ENCODE measurements at places on chromosomes 6 and 20.

DNA sequence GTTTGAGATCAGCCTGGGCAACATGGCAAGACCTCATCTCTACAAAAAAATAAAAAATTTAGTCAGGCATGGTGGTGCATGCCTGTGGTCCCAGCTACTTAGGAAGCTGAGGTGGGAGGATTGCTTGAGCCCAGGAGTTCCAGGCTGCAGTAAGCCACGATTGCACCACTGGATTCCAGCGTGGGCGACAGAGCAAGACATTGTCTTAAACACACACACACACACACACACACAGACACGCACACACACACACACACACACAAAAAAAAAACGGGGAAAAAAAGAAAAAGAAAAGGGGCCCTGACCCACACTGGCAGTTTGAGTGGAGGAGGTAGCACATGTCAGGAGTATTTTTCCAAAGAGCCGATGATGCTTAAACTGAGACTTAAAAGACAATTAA is 122.2 kb downstream of the AFG1L start:
- no peak for DNase-seq

DNA sequence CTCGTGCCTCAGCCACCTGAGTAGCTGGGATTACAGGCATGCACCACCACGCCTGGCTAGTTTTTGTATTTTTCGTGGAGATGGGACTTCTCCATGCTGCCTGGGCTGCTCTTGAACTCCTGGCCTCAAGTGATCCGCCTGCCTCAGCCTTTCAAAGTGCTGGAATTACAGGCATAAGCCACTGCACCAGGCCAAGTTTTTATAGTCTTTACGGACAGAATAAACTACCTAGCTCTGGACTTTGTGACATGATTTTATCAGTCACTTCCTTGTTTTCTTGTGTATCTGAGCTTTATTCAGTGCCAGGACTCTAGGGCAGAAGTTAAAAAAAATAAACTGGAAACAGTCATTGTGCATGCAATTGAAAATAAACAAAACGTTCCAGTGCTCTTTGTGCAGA is 46.7 kb upstream of the RALGAPA2 start:
- DNase-seq, result no peak

- no peak for DNase-seq
Measured at GRCh38 chr20:5945963-5946362, 4.4 kb downstream of the TRMT6 start.

GRCh38 chr6:19759117-19759880 is 77.9 kb upstream of the ID4 start:
- DNase-seq, result no peak

DNA sequence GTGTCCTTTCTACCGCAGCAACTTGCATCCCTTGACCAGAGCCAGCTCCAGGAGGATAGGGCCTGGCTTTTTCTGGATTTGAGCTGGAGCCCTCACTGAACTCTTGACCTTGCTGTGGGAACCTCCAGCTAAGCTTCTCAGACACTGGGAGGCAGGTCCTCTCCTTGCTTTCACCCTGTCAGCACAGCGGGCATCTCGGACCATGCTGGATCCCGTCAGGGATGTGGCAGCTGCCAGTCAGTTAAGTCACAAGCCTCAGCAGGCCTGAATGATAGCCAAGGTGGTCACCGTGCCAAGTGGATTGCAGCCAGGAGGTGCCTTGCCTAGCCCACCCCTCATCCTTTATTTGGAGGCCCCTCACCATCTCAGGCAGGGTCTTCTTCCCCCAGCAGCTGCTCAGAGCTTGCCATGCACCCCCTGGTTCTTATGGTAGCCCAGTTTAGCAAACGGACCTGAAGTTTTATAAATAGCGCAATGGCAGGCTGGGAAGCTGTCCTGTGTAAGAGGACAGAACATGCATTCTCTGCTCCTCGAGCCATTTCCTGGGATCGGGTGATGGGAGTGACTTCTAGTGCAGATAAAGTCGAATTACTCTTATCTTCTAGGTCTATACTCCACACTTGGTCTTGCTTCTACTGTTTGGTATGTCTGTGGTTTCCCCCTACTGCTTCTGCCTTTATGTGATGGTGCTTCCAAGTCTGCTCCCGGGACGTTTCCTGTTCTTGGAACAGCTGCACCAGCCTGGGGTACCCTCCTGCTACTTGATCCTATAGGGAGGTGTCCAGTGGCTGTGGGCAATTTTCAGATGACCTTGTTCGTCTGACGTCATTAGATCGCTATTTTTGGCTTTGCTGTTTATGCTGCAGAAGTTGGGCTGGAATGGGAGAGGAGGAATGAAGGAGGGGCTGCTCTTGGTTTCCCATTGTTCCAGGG is 7.1 kb upstream of the MYLK2 start:
- DNase-seq, result no peak

GRCh38 chr6:137150072-137150471 is 23.4 kb downstream of the IL22RA2 start:
- DNase-seq, result no peak

GRCh38 chr6:18748314-18748713 is 361.2 kb downstream of the RNF144B start:
- DNase-seq, result no peak

DNA sequence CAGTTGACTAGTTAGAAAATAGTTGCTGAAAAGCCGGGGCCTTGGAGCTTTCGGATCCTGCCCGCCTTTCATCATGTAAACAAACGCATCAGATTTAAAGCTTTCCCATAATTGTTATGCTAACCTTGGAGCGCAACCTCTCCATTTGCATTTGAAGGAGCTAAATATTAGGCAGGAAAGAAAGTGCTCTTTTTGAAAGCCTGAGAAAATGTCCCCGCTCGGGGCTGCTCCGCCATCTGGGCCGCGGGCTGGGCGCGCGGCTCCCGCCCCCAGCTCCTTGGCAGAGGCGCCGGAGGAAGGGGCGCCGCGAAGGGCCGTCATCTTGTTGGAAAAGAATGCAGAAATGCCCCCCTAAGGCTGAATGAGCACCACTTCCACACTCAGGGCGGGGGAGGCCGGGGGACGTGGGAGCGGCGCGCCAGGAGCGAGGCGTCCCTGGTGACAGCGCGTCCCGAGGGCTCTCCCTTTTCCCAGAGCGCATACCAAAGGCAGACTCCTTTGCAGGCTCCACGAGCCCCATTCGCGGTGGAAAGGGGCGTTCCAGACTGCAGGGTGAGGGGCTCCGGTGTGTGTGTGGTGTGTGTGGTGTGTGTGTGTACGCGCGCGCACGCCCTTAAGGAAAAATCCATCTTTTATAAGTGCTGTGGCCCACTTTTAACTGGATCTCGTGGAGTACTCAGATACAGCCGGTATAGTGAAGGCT is 145.6 kb upstream of the ID4 start:
- DNase-seq, result peak; percentile 5

Data from NCI-H1092 (cell line).